Fibroblast of upper back skin (primary cell): ENCODE measurements at places on chromosomes 2 and 18.

DNA sequence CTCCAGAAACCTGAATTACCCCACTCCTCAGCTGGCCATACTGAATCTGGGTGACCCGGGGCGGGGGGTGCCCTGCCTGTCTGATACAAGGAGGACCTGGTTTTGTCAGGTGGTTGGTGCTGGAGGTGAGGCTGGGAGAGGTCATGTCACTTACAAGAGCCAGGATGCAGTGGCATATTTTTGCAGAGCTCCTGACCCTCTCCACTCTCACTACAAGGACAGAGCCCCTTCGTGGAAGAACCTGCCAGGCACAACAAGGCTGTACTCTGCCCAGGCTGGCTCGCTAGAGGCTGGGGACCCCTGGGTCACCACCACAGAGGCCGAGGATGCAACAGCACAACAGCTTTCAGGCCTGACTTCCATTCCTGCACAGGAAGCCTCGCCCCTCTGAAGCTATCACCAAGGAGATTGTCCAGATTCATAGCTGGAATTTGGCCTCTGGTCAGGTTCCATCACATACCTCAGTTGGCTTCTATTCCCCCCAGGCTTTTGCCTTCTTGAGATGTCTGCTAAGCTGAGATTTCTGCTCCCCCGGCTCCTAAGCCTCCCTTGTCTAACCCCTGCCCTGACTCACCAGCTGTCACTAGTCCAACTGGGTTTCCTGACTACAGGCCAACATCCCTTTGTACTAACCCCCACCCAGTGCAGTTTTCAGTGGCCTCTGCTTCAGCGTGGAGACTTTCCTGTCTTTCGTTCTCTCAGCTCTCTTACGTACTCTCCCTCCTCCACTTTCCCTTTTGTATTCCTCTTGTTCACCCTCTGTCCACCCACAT is 132.5 kb upstream of the EPAS1 start:
- peak; percentile 99 for DNase-seq

GRCh38 chr2:144461308-144461766 is 58.6 kb downstream of the ZEB2 start:
- peak; percentile 38 for DNase-seq

DNA sequence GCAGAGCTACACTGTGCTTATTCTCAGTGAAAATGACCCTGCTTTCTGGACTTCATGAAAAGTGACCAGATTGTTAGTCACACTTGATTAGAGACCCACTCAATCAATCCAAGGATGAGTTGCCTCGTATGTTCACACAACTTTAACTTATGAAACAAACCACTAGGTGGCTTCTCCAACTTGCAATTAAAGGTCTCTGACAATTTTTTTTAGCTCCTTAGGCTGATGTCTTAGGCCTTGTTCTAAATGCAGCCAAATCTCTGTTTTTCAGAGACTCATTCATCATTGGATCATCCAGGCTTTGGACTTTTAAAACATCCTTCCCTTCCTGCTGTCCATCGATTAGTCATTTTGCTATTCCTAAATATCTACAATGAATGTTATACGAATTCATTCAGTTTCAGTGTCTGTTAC is 63.4 kb downstream of the MREG start:
- peak; percentile 56 for DNase-seq

- no peak for DNase-seq
Observed at GRCh38 chr18:63365876-63366212, 1.2 kb downstream of the KDSR start.

DNA sequence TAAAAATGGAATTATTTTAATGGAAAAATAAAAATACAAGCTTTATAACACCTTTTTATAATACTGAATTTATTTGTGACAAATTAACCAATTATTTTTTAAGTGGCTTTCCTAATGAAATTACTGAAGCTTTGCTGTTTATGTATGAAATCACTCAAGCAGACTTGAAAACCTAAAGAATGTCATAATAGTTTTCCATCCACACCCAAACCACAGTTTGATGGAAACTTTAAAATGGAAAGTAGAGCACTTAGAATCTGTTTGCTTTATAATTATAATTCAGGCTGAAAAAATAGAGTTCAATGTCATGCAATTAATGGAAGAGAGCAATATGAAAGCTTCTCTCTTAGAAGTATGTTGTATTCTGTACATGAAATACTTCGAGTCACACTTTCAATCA is 31.6 kb upstream of the WDR75 start:
- DNase-seq = peak; percentile 33

DNA sequence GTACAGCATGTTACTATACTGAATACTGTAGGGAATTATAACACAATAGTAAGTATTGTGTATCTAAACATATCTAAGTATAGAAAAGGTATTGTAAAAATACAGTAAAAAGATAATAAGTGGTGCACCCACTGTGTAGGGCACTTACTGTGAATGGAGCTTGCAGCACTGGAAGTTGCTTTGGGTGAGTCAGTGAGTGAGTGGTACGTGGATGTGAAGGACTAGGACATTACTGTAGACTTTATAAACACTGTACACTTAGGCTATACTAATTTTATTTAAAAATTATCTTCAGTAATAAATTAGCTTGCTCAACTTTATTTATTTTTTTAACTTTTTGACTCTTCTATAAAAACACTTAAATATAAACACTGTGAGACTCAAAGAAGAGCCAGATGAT is 82.6 kb downstream of the MTA3 start:
- DNase-seq = no peak

DNA sequence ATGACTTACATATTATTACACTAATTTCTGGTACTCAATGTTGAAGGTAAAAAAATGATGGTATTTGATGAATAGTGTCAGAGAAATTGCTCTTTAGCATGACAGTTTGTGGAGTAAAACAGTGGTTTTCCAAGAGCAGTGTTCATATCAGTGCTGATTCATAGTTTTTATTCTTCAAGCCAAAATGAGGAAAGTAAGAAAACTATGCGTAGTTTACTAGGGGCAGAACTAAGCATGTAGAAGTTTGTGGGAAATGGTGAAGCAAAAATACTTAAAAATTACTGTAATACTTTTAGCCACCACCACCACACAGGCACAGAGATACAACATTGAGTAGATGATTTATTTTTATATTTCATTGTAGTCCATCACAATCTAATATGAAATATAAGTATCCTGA is 137.3 kb downstream of the ZNF804A start:
- DNase-seq = peak; percentile 22

GRCh38 chr2:152352616-152353015 is 17.6 kb downstream of the FMNL2 start:
- DNase-seq = no peak

GRCh38 chr2:9219027-9219445 is 12.4 kb downstream of the ASAP2 start:
- no peak for DNase-seq

DNA sequence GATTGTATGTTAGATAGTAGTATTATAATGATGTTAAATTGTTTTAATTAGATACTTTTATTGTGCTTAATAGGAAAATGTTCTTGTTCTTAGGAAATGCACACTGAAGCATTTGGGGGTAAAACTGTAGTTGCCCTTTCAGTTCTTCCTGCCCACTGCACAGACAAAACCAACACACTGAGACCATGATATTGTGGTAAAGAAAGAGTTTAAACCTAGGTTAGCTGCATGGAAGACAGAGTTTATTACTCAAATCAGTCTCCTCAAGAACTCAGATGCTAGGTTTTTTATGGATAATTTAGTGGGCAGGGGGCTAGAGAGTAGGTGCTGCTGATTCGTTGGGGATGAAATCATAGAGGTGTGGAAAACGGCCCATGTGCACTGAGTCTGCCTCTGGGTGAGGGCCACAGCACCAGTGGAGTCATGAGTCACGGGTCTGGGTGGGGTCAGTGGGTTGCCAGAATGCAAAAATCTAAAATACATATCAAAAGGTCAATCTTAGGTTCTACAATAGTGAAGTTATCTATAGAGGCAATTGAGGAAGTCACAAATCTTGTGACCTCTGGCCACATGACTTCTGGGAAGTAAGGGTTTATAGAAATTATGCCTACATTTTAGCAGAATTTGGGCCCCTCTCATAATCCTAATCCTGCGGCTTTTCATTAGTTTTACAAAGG is 283.4 kb upstream of the FBXO11 start:
- DNase-seq = no peak

- DNase-seq = no peak
Observed at GRCh38 chr2:239818531-239819011, 206.6 kb downstream of the NDUFA10 start.

DNA sequence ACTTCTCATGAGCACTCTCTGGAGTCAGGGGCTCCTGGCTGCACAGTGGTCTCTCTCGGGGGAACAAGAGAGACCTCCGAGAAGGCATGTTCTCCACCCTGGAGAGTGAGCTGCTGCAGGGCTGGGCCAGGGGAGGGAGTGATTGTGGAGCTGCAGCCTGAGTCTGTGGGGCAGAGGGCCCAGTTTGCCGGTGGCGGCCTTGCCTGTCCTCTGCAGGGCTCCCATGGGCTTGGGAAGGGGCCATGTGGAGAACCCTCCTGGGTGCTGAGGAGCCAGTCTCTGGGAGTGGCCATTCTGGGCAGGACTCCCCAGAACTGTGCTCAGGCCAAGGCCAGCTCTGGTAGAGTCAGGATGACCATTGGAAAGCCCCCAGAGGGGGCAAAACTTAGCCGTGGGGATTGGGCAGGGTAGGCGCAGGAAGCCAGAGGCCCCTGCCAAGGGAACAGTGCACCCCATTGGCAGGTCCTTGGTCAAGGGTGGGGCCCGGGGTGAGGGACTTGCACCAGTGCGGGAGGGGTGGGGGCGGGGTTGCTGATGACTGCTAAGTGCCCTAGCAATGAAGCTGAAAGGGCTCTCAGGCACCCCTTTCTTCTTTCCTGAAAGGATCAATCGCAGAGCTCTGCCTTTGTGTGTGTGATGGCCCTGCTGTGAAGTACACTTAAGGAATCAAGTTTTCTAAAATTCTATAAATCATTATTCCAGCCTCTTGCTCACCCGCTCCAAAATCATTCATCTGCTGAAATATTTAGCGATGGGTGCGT is 69.7 kb upstream of the BOD1L2 start:
- no peak for DNase-seq

GRCh38 chr2:220887271-220887870 is 684.7 kb downstream of the EPHA4 start:
- DNase-seq = peak; percentile 37

DNA sequence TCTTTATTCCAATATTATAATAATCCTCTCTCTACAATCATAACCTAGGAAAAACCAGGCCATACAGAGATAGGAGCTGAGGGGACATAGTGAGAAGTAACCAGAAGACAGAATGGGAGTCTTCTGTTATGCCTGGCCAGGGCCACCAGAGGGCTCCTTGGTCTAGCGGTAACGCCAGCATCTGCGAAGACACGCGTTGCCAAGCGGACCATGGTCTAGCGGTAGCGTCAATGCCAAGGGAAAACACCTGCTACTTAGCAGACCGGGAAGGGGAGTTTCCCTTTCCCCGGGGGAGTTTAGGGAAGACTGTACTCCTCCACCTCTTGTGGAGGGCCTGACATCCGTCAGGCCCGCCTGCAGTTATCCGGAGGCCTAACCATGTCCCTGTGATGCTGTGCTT is 36.6 kb downstream of the ARL6IP6 start:
- DNase-seq = peak; percentile 6

DNA sequence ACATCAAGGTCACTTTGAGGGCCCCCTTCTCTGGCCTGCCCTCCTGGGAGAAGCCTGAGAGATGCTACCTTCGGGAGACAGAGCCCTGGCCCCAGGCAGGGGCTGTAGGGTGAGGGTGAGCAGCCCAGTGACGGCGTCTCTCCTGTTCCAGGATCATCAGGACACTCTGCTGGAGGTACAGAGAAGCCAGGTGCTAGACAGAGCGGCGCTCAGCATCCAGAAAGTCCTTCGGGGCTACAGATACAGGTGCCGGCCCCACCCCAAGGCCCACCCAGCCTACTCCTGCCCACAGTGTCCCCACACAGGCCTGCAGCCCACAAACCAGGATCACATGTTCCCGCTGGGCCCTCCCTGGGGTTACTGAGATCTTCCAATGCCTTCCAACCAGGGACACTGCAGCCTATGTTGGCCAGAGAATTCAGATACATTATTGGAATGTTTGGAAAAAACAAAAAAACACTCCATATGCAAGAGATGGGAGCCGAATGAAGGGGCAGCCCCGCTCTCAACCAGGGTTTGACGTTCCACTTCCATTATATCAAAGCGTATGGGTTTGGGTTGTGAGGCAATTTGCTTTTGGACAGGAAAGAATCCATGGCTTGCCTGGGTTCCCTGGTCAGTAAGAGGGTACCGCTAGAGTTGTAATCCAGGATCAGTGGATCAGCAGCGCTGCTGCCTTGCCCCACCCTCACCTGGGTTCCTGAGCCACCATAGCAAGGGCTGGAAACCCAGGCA is 49.5 kb upstream of the GPR17 start:
- no peak for DNase-seq

- DNase-seq = no peak
Observed at GRCh38 chr18:32072321-32072720, 19.4 kb upstream of the RNF138 start.

- DNase-seq = no peak
Observed at GRCh38 chr2:229446350-229446749, 175.3 kb upstream of the PID1 start.

- DNase-seq = no peak
Observed at GRCh38 chr2:241376808-241377207, 20.7 kb downstream of the FARP2 start.

DNA sequence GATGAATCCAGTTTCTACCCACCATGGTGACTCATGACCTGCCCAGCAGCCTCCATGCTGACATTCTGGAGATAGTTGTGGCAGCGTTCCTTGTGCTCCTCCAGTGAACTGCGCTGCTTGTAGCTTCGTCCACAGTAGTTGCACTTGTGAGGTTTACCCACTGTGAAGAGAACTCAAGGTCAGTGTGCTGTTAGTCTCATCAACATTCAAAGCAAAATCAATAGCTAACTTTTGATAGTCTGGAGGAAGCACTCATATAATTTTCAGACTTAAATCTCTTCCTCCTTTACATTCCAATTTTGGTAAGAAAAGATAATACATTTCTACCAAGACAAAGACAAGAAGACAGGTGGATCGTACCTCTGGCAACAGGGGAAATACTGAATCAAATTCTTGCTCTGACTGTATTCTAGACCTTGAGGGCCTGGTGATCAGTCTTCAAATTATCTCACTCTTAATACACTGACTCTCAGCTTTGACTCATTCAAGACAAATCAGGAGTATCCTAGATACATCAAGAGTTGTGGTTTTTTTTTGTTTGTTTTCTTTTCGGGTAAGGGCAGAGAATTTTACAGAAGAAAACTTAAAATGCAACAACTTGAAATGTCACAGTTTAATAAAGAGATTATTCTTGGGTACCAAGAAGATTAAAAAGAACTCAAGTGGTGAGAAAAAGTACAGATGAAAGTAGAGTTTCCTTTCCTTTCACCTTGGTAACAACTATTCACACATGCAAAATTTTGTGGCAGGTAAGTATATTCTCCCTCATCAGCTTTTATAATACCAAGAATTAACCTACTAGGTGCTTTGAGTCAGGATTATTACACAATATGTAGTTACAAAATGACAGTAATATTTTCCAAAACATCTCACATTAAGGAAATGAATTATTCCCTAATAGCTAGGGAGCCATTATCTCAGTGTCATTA is 129.2 kb downstream of the IKZF2 start:
- DNase-seq = peak; percentile 14

DNA sequence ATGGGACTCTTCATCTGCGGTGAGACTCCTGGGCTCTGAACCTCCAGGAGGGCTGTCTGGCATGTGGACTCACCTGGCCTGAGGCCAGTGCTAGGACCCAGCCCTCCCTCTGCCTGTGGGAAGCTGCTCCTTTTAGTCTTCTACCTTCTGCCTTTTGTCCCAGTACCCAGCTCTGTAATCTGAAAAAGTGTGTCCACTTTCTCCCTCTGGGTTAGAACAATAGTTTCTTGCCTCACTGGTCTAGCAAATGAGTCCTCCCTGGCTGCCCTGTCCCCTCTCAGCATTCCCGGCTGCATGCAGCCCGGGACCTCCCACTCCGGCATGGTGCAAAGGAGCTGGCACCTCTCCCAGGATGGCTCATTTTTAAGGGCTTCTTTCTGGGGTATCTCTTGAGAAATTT is 25.9 kb downstream of the GKN2 start:
- peak; percentile 31 for DNase-seq
